ENCODE measurements at places on chromosomes 7 and 10.

DNA sequence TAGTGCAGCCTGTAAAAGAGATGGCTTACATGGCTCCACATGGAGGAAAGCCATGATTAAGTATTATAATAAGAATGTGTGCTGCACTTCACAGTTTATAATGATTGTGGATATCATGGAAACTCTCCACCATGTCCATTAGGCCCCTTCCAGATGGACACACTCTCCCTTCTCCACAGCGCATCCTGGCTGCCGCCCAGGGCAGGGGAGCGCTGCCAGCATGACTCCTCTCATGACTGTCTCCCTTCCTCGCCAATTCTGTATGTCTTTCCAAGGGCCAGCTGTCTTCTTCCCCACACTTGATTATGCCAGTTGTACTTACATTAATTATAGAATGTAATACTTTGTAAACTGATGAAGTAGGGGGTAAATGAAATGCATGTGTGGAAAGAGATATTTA lies 259.3 kb upstream of the TMEM72 start:
- DNase-seq: no peak

DNA sequence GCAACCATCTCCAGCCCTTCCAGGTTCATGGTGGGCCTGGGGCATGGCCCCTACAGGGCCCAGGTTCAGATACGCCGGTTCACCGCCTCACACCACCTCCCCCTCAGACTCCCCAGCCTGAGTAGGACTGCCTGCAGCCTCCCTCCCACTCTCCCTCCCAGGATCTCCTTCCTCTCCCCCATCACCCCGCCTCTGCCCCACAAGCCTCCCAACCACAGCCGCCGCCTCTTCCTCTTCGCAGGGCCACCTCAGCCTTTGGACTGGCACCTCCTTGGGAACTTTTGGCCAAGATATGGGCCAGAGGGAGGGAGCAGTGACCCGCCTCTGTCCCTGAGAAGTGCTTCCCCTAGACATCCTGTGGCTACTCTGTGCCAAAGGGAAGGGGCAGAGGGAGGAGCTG lies 9.3 kb downstream of the KCNIP2 start:
- no peak for DNase-seq

DNA sequence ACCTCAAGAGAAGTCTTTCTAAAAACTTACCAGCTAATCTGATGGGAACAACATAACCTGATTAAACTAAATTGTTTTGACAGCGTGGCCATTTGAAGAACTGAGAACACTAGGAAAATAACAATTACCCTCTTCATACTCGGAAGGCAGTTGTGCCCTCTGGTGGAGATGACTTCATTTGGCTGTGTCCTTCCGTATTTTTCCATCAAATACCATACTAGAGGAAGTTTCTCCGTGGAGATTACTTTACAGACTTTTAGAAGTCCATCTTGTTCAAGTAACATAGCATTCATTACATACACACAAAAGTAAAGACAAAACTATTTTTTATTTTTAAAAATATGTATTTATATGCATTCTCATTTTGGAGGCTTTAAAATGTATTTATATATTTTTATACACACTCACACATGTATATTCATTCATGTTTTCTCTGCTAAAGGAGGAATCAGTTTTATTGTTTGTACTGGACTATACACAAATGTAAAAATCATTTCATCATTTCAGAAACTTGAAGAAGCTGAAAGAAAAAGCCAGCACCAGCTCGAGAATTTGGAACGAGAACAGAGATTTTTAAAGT lies 25.2 kb downstream of the SMNDC1 start:
- peak; percentile 28 for DNase-seq

DNA sequence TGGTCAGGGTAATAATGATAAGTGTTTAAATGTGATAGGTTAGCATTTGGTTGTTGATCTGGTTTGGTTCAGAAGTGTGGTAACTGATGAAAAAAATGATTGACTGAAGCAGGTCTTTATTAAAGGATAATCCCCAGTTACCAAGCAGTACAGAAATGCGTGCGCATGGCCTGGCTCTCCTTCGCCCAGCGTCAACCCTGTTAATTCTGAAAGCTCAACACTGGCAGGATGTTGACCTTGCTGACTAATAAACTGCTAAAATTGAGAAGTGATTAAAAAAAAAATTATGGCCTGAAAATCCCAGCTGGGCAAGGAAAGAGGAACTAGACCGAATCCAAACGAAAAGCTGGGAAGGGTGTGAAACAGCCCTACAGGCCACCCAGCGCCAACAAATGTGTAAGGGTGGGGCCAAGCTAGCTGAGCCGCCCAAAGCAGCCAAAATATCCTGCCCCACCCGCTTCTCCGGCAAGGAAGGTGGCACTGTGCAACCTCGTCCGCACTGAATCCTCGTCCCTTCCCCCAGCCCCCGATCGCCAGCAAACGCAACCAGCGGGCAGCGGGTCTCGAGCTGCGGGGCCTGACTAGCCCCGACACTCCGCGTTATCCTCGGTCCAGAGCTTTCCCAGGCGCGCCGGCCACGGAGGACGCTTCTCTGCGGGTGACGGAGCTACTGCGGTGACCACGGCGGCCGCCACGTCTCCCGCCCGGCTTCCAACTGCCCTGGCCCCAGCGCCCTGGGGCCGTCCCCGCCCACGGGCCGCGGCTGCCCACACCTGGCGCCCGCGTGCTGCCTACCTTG lies 561 bp downstream of the SHTN1 start:
- DNase-seq: peak; percentile 15

GRCh38 chr10:115931309-115931708 lies 341.7 kb downstream of the GFRA1 start:
- no peak for DNase-seq

DNA sequence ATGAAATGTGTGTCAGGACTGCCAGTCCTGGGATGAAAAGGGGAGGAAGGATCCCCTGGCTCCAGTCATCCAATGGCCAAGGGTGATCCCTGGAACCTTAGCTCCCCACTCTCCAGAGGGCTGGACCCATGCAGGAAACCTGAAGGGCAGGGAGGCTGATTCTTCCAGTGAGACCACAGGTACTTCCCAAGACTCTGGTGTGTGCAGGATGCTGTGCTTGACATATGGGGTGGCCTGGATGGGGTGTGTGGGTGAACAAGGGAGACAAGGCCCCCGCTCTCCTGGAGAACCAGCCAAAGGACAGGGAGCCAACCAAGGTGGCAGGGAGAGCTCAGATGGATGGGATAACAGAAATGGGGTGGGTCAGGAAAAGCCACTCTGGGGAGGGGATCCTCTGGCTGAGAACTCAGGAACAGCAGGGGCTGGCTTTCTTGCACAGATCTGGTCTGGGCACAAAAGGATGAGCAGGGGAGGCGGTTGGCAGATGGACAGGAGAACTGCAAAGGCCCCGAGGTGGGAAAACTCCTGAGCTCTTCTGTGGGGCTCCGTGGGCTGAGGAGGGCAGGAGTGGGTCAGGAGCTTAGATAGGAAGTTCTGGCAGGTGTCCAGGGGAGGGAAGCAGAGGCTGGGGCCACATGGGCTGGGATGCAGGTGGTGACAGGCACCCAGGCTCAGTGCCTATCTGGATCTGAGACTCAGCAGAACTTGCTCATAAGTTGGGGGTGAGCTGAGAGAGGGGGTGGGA lies 100.6 kb downstream of the ARHGAP22 start:
- no peak for DNase-seq

GRCh38 chr7:156152390-156152789 lies 340.1 kb upstream of the SHH start:
- no peak for DNase-seq

GRCh38 chr7:136114966-136115762 lies 138.0 kb upstream of the MTPN start:
- DNase-seq: no peak

GRCh38 chr7:159019111-159019510 lies 125.6 kb downstream of the VIPR2 start:
- no peak for DNase-seq

DNA sequence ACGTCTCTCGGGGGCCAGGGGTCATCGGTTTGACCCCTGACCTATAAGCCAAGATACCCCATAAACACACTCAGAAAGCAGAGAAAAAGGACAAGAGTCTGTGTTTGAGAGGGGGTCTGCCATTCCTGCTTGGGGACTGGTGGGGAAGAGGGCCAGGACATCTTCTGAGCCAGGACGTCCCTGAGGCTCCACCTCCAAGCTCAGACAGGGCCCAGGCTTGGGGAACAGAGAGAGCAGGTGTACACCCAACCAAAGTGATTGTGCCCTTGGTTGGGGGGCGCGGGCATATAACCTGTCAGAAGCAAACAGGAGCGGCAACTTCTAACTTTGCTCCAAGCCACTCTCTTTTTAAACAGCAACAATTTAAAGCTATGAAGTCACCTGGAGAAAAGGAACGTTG lies 33.9 kb upstream of the PPIF start:
- no peak for DNase-seq

DNA sequence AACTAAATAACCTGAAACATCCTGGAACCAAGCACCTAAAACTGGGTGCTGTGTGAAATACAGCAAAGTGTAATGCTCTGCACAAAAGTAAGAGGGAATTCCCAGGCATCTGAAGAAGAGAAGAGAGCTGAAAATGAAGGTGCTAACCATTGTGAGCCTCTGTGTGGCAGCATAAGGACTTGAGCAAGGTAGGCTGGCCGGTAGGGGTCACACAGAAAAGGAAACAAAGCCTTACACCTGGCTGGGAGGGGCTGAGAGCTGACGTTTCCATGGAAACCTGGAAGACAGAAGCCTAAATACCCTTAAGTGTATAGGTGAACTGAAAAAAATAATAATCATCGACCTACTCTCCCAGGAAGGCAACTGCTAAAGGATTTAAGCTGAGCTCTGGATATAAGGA lies 48.6 kb downstream of the CUL1 start:
- peak; percentile 78 for DNase-seq

DNA sequence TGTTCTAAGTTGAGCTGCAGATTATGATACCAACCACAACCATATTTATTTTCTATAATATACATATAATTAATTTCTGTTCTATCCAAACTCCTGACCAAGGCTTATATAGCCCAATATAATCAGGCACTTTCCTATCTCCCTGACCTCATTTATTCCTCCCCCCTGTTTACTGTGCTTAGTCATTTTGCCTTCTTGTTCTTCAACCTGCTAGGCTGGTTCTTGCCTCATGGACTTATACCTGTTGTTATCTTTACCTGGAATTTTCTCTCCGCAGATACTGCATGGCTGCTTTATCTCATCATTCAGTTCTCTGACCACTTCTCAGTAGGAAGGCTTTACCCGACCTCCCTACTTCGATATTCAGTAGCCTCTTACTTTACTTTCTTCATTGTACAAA lies 24.9 kb upstream of the FAM3C start:
- no peak for DNase-seq

All from NCI-H1417 (cell line).